Spleen (tissue), 13 donors: ENCODE measurements at places on chromosomes 7 and 10. TPM values are rescaled to one million over a fixed set of nuclear protein-coding genes. Genes with fewer than 3 reads are reported as not detected.

The GRM8 gene
- 0.60 TPM for total RNA-seq

The COMTD1 gene
- 26.3 TPM for total RNA-seq

The NCF1 gene
- total RNA-seq: 116 TPM

The EPDR1 gene
- total RNA-seq: 12.8 TPM

The CACNA2D1 gene
- 24.0 TPM for total RNA-seq

The RPEL1 gene
- total RNA-seq: 0.23 TPM

The CHN2 gene
- 45.2 TPM for total RNA-seq

The TFEC gene
- 43.6 TPM for total RNA-seq

The HDAC9 gene
- total RNA-seq: 79.2 TPM

The SPDYE1 gene
- not detected for total RNA-seq

The KCNIP2 gene
- 4.4 TPM for total RNA-seq
